Small intestine (tissue), 16 donors: ENCODE measurements at places on chromosomes 7 and 10.

GRCh38 chr7:130096243-130096827 is 26.0 kb downstream of the KLHDC10 start:
- DNase-seq, result no peak

GRCh38 chr7:48090095-48090805 is 1.2 kb downstream of the UPP1 start:
- DNase-seq, result no peak

DNA sequence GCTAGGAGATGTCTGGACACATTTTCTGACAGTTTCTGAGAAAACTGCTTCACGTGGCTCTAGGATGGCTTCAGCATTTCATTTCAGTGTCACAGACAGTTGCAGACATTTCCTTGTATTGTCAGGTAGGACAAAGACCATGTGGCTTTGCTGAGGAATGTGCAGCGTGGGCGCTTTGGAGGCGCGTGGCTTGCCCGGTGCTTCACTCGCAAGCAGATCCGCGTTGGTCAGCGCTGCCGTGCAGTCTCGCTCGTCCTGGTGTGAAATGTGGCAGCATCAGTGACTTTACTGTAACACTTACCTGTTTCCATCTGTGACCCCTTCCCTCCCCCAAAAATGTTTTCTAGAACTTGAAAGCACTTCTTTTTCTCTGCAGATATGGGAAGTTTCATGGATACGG is 340.5 kb downstream of the SDK1 start:
- no peak for DNase-seq

DNA sequence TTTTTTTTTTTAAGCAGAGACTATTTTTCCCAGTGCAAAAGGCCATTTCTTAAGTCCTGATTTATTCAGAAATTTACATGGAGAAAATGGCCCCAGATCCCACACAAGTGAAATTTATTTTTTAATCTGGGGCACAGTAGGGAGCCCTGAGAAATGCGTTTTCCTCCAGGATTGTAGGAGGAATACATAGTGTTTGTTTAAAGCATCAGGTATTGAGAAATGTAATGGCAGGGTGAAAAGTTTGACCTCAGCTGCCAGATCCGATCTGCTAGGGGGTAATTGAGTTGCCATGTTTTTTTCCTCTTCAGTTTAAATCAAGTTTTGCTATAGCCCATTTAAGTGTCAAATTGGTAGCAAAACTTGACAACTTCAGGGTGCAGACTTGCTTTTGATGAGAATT is 110.0 kb downstream of the LRMDA start:
- DNase-seq, result no peak

DNA sequence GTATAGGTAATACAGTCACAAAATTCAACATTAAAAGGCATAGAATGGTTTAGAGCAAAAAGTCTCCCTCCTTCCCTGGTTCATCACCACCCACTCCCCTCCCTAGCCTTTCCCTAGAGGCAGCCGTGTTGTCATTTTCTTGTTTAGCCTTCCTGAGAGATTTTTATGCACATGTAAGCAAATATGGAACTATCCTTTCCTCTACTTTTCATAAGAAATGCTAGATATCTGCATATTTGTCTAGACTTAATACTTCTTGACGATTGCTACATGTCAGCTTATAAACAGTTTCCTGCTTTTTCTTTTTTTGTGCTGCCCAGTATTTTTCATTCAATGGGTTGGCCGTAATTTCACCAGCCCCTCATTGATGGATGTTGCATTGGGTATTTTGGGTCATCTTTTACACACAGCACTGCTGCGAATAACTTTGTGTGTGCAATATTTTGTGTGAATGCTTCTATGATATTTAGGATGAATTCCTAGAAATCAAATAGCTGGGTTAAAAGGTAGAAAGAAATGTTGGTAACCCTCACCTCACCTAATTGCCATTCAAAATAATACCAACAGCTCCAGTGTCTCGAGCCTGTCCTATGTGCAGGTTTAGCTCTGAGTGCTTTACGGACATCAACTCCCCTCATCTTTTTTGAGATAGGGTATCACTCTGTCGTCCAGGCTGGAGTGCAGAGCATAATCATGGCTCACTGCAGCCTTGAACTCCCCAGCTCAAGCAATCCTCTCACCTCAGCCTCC is 6.9 kb downstream of the IRF5 start:
- DNase-seq, result no peak

DNA sequence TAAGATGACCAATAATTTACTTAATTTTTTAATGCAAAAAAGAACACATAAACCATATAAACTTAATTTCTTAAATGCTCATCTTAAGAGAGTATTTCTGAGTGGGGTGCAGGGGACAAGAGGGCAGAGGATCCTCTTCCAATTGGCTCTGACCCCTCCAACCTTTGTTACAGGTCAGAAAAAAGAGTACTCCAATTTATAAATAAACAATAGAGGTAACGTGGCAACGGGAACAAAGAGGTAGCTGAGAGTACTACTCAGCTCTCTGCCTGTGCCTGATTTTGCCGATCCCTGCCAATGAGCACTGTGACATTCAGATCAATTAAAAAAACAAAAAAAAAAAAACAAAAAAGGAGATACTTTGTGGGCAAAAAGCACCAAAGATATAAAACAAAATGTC is 307.9 kb downstream of the PARD3 start:
- DNase-seq, result no peak

DNA sequence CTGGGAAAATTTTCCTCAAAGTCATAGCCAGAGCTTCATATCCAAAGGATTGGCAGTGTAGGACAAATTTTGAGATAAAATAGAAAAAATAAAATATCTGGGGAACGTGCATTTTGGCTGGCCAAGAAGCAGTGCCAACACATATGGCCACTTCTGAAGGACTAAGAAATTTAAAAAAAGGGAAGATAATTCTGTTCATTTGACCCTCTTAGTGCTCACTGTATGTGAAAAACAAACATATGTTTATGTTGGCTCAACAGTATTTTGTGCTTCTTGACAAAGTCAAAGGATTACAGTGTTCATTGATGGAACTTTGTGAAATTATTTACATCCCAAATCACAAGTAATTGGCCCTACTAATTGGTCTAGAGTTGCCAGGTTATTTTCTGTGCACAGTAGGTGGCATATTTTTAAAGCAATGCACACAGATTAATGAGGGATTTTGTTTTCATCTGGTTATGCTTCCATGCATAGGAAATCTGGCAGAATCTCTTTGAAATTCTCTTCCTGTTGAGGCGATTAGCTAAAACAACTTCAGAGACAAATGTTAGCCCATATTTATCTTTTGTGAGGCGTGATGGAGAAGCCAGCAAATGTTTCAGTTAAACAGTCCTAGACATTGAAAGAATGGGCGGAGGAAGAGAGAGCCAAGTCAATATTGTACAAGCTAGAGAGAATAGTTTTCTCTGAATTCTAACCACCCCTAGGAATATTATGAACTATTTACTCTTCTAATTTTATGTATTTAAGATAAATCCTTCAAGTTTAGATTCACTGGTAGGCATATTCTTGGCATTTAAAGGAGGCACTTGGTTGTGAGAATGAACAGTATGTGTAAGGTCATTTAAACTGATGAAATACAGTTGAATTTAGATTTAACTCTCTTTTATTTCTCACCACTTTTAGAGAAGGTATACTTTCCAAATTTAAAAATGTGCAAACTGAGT is 237.7 kb upstream of the MBL2 start:
- no peak for DNase-seq

- DNase-seq, result peak; percentile 48
Measured at GRCh38 chr10:14507176-14507575, 176.5 kb upstream of the FRMD4A start.

GRCh38 chr10:99224766-99225165 is 10.9 kb downstream of the HPSE2 start:
- no peak for DNase-seq

- DNase-seq, result no peak
Measured at GRCh38 chr7:143385891-143386781, 5.0 kb downstream of the ZYX start.

DNA sequence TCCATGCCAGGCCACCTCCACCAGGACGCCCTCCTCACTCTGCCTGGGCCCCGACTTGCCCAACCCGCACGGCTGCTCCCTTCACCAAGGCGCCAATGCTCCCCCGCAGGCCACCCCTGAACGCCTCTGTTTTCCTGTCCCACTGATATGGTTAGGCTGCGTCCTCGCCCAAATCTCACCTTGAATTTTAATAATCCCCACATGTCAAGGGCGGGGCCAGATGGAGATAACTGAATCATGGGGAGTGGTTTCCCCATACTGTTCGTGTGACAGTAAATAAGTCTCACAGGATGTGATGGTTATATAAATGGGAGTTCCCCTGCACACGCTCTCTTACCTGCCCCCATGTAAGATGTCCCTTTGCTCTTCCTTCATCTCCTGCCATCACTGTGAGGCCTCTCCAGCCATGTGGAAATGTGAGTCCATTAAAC is 29.8 kb downstream of the RSU1 start:
- no peak for DNase-seq

DNA sequence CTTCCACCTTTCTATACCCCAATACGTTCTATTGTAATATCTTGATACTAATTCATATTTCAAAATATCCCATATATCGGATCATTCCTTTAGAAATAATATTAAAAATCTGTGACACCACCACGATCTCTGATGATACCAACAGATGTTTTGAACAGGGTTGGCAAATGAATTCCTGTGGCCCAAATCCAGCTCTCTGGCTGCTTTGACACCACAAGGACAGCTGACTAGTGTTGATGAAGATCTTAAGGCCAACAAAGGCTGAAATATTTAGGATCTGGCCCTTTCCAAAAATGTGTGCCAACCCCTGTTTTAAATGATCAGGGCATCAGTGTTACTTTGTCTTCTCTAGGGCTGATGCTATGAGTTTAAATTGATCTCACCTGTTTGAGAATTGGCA is 380.7 kb upstream of the PFKP start:
- no peak for DNase-seq

DNA sequence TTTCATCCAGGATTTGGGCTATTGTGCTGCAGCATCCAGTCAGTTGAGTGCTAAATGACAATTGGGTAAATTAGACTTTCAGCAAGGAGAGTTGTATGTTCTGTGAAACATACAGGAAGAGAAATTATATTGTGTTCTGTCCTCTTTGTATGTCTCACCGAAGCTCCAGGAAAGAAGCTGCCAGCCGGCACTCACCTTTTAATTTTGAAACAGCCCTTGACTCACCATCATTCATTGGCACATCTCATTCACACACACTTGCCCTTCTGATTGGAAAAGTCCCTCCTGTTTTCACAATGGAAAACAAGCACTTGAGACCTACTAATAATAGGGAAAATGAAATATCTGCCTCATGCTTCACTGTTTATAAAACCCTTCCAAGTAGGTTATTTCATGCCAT is 495.6 kb downstream of the RPS24 start:
- no peak for DNase-seq

GRCh38 chr7:76296743-76297740 is 5.4 kb upstream of the HSPB1 start:
- peak; percentile 91 for DNase-seq

- no peak for DNase-seq
Measured at GRCh38 chr7:17374654-17375053, 76.2 kb downstream of the AHR start.

- no peak for DNase-seq
Measured at GRCh38 chr10:130340816-130341215, 204.6 kb downstream of the GLRX3 start.

DNA sequence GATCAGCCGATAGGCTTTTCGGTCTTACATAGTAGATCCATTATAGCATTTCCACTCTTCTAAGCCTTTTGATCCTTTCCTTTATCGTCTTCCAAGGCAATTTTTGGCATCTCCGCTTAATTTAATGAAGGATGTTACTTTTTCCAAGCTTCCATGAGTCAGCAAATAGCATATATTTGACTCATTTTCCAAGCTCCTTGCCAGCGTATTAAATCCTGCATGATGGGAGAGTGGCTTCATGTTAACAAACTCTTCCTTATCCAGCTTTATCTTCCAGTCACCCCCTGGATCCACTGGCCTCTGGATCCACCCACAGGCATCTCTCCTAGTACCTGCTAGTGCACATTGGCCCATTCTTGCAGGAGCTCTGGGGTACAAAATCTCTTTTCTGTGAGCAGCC is 13.0 kb downstream of the OR9A2 start:
- no peak for DNase-seq

DNA sequence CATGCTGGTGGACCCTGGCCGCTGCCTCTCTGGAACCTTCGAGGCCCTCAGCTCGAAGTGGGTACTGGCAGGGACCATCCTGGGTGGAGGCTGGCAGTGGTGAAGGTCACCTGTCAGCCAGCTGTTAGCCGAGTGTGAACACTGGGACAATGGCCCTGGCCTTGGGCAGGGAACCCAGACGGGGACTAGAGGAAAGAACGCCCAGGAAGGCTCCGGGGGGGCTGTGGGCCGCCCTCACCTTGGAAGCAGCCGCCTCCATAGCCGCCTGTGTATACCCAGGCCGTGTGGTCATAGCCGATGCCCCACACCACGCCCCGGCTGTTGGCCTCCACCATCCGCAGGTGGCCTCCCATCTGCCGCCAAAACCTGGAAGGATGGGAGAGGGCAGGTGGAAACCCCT is 17.6 kb downstream of the BHLHA15 start:
- DNase-seq, result no peak

DNA sequence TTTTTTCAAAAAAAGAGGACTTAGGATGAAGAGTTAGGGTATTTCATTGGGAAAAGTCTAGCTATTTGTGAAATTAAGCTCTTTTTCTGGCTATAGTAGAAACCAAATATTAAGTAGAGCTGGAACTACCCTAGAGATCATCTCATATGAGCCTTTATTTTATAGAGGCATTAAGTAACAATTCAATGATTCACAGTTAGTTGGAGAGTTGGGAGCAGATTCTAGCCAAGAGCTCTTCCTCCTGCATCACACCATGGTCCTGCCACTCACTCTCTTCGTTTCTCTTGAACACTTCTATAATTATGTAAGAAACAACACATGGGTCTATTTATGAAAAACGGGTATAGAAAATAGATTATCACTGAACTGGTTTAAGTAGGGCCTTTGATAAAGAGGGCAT is 76.1 kb upstream of the ANK3 start:
- no peak for DNase-seq

DNA sequence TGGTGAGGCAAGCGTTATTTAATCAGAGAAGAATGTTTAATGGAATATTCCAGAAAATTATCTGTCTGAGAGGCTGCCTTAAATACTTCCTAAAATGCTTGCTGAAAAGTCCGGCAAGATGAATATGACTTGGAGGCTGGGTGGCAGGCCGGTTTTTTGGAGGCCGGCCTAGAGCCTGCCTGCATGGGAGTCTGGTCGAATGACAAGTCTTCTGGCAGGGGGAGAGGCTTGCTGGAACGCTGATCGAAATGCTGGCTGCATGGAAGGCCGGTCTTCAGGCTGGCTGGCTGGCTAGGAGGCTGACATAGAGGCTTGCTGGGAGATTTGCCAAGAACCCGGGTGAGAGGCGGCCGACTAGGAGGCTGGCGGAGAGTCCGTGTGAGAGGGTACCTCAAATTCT is 135.7 kb downstream of the OR13A1 start:
- DNase-seq, result no peak

DNA sequence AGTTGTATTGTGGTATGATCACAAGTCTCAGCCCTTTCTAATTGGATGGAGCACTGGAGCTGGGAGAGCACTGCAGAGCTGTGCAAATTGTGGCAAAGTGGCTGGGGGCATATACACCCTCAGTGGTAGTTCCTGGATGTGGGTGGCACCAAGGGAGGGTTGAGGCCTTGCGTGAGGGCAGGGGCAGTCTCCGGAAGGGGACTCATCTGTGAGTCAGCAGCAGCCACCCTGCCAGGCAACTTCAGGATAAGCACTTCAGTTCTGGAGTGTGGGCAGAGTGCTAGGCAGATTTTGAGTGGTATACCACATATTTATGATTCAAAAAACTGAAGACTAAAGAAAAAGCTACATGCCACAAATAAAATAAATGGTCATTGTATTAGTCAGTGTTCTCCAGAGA is 210.5 kb downstream of the ETV1 start:
- DNase-seq, result no peak
